ENCODE measurements at places on chromosomes 6 and 20.

DNA sequence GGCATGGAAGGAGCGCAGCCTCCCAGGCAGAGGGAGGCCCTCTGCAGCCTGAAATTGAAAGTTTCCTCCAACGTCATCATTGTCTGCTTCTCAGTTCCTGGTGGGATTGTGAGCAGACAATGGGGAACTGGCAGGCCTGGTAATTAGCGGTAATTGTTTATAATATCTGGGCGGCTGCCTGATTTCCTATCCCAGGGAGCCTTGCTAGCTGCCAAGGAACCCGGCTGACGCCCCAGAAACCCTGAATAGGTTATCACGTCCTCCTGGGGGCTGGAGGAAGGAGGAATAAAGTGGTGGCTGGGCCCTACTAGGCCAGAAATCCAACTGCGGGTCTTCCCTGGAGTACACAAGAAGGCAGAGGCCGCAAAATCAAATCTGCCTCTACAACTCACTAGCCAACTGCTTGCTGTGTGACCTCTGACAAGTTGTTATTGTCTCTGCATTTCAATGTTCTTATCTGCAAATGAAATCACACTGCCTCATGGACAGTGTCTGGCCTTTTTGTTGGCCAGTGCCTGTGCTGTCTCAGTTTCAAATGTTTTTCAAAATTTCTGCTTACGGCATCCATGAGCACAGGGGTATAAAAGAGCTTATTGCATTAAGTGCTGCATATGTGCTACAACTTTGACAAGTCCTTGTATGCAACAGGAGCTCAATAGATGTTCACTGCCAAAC, 16.9 kb downstream of the KCNK15 start:
- DNase-seq: no peak

DNA sequence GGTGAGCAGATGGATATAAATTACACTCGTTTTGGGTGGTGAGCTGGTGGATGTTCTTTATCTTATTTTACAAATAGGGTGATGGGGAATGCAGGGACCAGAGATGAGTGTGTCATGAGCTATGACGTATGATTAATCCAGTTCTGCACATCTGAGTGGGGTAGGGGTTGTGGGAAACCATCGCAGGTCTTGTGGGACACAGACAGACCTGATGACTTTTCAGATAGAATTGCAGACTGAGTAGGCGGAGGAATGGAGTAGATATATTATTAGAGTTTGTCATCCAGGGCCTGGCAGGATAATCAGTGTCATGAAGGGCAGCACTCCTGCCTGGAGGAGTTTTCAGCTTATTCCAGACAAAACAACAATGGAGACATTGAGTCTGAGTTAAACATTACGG, 12.9 kb upstream of the DSP start:
- DNase-seq: no peak

DNA sequence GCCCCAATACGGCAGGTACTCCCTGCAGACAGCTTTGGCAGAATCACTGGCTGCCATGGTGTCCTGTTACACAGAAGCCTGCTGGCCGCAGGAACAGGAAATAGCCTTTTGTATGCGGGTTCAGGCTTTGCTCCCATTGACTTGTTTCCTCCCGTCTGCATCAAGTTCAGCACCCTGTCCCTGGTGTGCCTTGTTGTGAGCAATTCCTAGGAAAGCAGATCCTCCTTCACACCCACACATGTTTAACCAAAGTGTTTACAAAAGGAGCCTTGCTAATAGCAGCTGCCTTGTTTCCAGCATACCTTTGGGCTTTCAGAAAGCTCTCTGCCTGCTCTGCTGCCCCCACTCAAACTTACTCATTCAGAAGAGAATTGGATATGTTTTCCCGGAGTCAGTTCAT, 127.2 kb upstream of the SUPT3H start:
- no peak for DNase-seq

GRCh38 chr6:27478141-27478705, 5.3 kb upstream of the ZNF184 start:
- DNase-seq: no peak

DNA sequence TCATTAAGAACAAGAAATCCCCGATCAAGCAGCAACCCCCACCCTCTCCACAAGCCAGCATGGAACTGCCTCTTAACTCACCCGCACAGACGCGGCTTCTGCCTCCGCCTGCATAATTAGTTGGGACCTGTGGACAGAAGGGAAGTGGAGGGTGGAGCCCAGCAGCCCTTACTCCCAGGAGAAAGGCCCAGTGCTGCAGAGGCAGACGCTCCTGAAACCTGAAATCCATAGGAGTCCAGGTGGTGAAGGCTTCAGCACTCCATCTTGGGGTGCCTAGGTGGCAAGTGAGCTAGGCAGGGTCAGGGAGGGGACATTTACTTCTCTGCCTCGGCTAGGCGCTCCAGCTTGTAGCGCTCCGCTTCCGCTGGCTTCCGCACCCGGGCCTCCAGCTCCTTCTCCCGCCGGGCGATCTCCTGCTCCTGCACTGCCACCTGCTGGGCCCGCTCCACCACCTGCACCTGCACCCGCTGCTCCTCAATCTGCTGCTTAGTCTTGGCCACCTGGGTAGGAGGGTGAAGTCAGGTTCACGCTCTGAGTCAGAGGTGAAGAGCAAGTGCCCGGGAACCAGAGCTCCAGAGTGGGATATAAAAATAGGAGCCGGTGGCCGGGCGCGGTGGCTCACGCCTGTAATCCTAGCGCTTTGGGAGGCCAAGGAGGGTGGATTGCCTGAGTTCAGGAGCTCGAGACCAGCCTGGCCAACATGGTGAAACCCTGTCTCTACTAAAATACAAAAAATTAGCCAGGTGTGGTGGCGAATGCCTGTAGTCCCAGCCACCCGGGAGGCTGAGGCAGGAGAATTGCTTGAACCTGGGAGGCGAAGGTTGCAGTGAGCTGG, 10.7 kb downstream of the TUBB start:
- DNase-seq: peak; percentile 80

DNA sequence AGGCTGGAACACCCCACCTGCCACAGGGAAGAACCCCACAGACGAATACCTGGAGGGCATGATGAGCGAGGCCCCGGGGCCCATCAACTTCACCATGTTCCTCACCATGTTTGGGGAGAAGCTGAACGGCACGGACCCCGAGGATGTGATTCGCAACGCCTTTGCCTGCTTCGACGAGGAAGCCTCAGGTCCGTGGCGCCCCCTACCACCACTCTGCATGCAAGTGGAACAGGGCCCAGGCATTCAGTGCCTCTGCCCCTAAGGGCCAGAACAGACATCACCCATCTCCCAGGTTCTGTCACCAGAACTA, 6.6 kb downstream of the MYL9 start:
- no peak for DNase-seq

DNA sequence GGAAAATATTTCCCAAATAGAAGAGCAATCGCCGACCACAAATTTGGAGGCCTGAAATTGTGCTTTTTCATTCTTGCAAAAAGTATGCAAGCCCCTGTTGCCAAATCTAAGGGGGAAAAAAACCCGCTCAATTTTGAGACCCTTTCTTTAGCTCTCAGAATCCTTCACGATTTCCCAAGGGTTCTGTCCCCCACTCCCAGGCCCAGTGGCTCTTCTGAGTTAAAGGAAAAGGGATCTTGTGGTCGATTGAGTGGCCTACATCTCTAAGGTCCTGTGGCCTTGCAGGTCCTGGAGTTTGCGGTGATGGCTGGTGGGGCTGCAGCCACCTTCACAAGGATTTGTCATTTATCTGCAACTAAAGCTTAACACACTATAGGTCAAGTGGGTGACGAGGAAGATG, 1.8 kb downstream of the PAX1 start:
- DNase-seq: no peak

- DNase-seq: no peak
These were observed 13.3 kb upstream of the KIAA1586 start for GRCh38 chr6:57033228-57033627.

DNA sequence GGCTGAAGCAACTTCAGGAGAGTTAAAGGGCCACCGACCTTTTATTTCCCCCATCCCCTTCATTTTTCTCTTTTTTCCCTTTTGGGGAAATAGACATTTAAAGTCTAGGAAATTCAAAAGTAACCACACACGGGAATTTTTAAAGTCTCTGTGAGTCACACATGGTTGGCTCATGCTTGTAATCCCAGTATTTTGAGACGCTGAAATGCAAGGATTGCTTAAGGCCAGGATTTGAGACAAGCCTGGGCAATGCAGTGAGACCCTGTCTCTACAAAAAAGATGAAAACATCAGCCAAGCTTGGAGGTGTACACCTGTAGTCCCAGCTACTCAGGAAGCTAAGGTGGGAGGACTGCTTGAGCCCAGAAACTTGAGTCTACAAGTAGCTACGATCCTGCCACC, 34.2 kb downstream of the KATNA1 start:
- no peak for DNase-seq

- no peak for DNase-seq
These were observed 106.7 kb downstream of the ADGRB3 start for GRCh38 chr6:68741501-68742386.

DNA sequence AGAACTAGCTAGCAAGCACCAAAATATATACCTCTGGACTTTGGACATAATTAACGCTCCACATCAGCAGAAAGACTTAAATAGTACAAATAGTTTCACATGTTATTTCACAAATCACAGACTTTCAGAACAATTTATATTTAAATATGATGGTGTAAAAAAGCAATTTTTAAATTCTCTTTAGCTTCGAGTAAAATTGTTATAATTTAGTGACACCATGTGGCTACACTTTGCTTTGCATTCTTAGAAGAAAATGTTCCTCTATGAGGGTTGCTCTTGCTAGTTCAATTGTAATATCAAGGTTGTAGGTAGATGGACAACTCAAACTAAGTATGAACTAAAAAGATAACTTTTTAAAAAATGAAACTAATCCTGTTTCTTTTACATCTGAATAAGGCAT, 69.0 kb downstream of the BTBD9 start:
- DNase-seq: no peak

DNA sequence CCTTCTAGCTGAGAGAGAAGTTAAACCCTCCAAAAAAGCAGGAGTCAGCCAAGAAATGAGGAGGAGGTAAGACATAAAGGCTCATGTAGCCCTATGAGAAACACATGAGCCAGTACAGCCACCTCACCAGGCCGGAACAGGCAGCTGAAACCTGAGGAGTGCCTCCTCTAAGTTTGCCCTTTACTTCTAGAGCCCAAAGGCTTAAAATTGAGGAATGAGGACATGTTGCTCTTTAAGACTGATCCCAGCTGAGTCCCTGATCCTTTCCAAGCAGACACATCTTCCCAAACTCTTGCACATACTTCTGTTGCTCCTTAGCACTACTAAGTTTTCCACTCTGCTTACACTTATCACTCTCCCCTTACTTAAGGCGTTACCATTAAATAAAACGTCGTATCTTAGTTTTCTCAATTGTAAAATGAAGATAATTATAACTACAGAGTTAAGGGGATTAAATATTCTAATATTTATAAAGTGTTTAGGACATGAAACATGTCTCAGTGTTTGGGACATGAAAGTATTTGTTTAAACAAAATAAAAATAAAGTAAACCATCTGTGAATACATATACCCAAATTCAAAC, 124.0 kb downstream of the OGFRL1 start:
- no peak for DNase-seq

GRCh38 chr6:167420177-167420576, 95.3 kb downstream of the TTLL2 start:
- no peak for DNase-seq

DNA sequence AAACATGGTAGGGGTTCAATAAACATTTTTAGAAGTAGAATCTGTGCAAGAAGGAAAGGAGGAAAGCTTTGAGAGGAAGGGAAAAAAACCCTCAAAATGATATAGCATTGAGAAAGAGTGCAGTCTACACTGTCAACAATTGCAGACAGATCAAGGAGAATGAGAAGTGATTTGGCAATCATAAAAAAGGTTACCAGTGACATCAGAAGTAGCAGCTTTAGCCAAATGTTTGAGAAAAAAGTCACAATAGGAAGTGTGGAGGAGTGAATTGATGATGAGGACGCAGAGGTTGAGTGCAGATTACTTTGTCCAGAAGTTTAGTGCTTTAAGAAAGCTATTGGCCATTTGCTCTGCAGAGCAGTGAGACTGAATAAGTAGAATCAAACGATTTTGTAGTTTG, 155.0 kb downstream of the GJA1 start:
- DNase-seq: no peak

GRCh38 chr6:141229296-141229695, 903.4 kb upstream of the GJE1 start:
- DNase-seq: no peak

GRCh38 chr6:72857791-72858585, 236.1 kb downstream of the KCNQ5 start:
- no peak for DNase-seq

GRCh38 chr20:43923322-43923721, 8.7 kb downstream of the TOX2 start:
- DNase-seq: no peak

GRCh38 chr20:32350421-32350820, 7.7 kb upstream of the ASXL1 start:
- DNase-seq: no peak

DNA sequence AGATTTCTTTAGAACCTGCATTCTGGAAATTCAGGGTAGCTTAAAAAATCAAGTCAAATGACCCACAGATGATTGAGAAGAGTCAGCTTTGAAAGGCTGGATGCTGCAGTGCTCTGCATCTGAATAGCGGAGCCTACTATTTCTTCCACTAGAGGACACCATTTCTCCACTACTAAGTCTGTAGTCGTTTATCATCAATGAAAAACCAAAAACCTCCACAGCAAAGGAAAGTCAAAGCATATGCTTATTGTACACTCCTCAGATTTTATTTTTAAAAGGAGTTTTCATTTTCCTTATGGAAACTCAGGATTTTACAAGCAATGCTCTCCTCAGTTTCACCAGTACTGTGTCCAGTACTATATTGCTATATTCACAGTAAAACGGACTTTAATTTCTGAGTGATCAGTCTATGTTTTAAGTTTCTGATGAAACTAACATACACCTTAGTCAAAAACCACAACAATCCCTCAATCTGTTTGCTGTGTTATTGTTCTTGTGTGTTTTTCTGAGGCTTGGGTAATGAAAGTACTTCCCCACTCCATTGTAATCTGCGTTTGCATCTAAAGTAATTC, 50.5 kb upstream of the ENPP5 start:
- no peak for DNase-seq

- DNase-seq: no peak
These were observed 30.1 kb upstream of the IBTK start for GRCh38 chr6:82277686-82278085.

- no peak for DNase-seq
These were observed 10.6 kb downstream of the COL9A3 start for GRCh38 chr20:62827311-62828038.

DNA sequence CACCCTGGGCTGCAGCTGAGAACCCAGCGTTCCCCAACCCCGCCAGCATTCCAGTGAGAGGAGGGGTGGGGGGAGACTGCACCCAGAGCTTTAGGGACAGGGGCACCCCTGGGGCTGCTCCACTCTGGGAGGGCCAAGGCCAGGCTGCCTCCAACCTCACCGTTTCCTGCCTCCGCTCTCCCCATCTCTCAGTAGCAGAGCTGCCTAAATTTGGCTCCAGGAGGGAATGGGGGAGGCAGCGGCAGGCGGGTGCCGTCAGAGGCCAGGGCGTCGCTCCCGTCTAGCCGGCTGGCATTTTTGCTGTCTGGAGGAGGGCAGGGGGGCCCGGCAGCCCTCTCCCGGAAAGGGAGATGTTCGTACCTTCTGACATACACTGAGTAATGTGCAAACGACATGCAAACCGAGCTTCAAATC, 46.6 kb downstream of the NOL4L start:
- peak; percentile 60 for DNase-seq
